ENCODE measurements at places on chromosomes 1 and 21. TPM values are rescaled to one million over a fixed set of nuclear protein-coding genes. Genes with fewer than 3 reads are reported as not detected.

Gene OR6N1
- total RNA-seq: not detected

DNA sequence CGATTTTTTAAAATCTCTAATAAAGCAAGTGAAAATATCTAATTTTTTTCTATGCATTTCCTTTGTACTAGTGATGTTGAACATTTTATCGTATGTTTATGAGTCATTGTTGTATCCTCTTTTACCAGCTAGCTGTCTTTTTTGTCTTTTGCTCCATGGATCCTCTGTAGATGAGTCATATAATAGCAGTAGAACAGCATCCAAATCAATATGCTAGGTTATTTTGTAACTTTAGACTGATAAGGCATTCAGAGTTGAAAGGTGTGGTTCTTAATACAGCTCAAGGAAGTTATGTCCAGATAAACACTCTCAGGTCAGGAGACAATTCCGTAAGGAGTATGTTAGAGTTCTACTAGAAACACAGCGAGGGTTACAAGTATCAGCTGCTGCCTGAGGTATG, 31.9 kb downstream of the MAP10 start:
- DNase-seq: peak; percentile 59

Gene MATN1
- total RNA-seq: 0.20 TPM

DNA sequence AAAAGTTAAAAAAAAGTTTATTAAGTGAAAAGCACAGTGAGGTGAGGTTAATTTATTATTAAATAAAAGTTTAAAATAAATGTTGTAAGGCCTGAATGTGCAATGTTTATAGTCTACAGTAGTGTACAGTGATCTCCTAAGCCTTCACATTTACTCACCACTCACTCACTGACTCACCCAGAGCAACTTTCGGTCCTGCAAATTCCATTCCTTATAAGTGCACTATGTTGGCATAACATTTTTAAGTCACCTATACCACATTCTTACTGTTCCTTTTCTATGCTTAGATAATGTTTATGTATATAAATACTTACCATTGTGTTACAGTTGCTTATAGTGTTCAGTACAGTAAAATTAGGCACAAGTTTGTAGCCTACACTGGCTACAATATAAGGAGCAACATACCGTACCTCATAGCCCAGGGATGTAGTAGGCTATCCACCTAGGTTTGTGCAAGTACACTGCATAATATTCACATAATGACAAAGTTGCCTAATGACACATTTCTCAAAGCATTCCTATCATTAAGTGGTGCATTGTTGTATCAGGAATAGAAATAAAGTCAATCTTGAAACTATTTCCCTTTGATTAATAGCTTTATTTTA, 426.5 kb upstream of the BRINP3 start:
- DNase-seq: no peak

GRCh38 chr1:233518344-233518743, 95.6 kb upstream of the KCNK1 start:
- DNase-seq: peak; percentile 13

Gene HAPLN2
- total RNA-seq: not detected

GRCh38 chr1:36731226-36732014, 248.7 kb upstream of the CSF3R start:
- DNase-seq: no peak

Gene BRDT
- not detected for total RNA-seq

Gene SUSD4
- 0.29 TPM for total RNA-seq

Gene SLAMF8
- total RNA-seq: 1.5 TPM

Gene CCDC185
- not detected for total RNA-seq

DNA sequence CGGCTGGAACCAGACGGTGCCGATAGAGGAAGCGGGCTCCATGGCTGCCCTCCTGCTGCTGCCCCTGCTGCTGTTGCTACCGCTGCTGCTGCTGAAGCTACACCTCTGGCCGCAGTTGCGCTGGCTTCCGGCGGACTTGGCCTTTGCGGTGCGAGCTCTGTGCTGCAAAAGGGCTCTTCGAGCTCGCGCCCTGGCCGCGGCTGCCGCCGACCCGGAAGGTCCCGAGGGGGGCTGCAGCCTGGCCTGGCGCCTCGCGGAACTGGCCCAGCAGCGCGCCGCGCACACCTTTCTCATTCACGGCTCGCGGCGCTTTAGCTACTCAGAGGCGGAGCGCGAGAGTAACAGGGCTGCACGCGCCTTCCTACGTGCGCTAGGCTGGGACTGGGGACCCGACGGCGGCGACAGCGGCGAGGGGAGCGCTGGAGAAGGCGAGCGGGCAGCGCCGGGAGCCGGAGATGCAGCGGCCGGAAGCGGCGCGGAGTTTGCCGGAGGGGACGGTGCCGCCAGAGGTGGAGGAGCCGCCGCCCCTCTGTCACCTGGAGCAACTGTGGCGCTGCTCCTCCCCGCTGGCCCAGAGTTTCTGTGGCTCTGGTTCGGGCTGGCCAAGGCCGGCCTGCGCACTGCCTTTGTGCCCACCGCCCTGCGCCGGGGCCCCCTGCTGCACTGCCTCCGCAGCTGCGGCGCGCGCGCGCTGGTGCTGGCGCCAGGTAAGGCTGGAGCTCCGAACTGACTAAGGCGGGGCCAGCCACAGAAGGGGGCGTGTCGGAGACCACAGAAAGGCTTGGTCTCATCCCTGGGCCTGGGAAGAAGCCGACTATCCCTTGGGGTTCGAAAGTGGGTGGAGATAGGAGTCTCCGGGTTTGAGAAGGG, 486 bp downstream of the SLC27A3 start:
- DNase-seq: peak; percentile 54

Gene BSND
- not detected for total RNA-seq

DNA sequence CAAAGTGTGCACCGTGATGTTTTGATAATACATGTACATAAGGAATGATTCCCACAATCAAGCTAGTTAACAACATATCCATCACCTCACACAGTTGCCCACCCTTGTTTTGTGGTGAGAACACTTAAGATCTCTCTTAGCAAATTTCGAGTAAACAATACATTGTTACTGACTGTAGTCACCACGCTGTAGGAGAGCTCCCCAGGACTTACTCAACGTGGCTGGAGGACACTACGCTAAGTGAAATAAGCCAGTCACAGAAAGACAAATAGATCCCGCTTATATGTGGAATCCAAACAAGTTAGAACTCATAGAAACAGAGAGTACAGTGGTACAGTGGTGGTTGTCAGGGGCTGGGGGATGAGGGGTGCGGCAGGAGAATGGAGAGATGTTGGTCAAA, 24.8 kb downstream of the GPR137B start:
- no peak for DNase-seq

- peak; percentile 72 for DNase-seq
These were observed 34.1 kb downstream of the EXTL2 start for GRCh38 chr1:100860397-100860991.

DNA sequence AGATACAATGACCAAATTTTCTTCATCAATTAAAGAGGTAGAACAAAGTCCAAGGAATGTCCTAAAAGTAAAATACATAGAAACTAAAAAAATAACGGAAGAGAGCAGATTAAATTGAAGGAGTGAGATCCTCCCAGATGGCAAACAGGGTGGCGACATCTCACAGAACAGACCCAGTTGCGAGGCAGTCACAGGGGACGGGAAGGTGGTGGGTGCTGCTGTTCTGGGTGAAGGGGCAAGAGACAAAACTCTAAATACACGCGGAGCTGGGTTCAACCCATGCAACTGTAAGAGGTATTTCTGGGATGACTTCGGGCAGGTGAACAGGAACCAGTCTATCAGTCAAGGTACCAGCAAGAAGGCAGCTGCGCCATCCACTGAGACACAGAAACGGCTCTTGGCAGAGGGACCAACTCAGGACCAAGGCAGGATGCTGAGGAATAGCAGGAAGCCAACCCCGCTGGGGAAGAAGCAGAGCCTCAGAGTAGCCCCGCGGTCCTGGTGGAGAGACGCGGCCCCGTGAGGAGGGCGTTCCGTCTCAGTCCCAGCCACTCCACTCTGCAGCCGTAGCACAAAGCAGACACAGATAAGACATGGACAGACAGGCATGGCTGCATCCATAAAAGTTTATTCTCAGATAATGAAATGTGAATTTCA, 32.2 kb downstream of the WDR4 start:
- no peak for DNase-seq

Gene ELOA
- 57.0 TPM for total RNA-seq

DNA sequence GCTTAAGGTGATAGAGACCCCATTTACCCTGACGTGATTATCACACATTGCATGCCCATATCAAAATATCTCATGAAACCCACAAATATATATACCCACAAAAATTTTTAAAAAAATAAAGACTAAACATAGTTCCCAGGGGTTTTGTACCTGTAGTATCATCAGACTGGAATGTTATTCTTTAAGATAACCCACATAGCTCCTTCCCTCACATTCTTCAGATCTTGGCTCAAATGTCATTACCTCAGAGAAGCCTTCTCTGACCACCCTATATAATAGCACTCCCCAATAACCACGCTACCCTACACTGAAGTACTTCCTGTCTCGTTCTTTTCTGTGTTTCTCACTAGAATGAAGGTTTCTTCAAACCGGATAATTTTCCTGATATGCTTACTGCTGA, 138.3 kb upstream of the SNX7 start:
- DNase-seq: no peak

Gene TMEM222
- 47.8 TPM for total RNA-seq

DNA sequence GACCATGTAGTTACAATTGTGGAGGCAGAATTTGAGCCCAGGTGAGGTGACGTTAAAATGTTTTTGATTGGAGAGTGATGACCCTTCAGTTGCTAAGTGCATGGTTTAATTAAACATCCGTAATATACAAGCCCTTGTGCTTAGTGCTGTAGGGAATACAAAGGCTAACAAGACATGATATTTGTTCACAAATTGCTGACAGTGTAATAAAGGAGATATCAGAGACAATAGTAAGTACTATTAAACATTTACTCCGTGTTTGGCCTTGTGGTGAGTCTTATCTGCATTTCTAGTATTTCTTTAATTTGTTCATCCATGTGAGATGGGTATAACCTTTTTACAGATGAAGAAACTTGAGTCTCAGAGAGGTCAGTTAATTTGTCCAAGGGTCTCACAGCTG, 37.9 kb downstream of the RLF start:
- DNase-seq: no peak

GRCh38 chr1:3894626-3895278, 5.3 kb downstream of the C1orf174 start:
- no peak for DNase-seq

DNA sequence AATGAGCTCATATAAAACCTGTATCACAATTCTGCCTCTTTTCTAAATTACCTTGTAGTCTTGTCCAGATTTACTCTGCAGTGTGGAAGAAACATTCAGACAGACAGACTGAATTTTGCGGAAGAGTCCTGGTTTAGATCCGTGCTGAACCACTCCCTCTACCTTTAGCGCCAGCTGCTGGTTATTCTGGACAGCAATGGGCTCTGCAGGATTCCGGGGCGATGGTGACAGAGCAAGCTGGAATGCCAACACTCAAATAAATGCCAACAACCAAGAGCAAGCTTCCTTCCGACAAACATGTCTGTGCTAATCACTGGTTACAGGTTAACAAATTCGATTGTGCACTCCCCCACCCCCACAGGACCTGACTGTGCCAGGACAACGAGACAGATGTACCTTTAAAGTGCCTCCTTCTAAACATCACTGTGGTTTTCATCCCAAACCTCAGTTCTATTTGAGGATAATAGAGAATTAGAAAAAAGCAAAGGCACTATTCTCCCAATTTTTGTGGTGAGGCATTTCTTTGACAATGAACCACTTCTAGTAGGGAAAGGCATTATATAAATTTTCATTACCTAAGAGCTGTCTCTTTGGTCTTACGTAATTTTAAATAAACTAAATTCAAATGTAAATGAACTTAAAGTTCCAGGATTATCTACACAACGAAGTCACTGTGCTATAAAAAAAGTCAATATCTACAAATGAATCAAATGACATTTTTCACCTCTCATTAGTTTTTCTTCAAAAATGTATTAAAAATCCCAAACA, 90.4 kb downstream of the INTS7 start:
- no peak for DNase-seq

GRCh38 chr1:245879091-245879490, 628.0 kb downstream of the SMYD3 start:
- DNase-seq: no peak

Gene SLC26A9
- total RNA-seq: not detected

DNA sequence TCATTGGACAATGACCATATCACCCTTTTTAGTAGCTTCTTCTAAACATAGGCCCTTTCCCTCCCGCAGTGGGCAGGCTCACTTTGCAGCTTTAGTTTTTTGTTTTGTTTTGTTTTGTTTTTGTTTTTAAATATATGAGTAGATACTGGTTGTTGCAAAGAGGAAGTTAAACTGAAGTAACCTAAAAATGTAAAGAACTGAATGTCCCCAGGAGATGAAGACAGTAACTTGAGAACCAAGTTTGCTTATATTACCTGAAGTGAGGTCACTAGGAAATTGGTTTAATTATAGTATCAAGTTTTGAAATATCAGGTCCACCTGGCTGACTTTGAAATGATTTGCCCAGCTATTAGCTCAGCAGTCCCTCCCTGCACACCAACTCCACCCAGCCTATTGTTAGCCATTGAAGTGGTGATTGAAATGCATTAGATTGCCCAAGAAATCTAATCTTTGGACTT, 18.2 kb downstream of the SMAP2 start:
- DNase-seq: no peak

Gene ERICH3
- 0.72 TPM for total RNA-seq

GRCh38 chr1:173176246-173176645, 30.9 kb downstream of the TNFSF4 start:
- no peak for DNase-seq

- no peak for DNase-seq
These were observed 43.7 kb downstream of the CDK18 start for GRCh38 chr1:205547936-205548827.

- DNase-seq: no peak
These were observed 72.6 kb upstream of the HMGB4 start for GRCh38 chr1:33791251-33791650.

DNA sequence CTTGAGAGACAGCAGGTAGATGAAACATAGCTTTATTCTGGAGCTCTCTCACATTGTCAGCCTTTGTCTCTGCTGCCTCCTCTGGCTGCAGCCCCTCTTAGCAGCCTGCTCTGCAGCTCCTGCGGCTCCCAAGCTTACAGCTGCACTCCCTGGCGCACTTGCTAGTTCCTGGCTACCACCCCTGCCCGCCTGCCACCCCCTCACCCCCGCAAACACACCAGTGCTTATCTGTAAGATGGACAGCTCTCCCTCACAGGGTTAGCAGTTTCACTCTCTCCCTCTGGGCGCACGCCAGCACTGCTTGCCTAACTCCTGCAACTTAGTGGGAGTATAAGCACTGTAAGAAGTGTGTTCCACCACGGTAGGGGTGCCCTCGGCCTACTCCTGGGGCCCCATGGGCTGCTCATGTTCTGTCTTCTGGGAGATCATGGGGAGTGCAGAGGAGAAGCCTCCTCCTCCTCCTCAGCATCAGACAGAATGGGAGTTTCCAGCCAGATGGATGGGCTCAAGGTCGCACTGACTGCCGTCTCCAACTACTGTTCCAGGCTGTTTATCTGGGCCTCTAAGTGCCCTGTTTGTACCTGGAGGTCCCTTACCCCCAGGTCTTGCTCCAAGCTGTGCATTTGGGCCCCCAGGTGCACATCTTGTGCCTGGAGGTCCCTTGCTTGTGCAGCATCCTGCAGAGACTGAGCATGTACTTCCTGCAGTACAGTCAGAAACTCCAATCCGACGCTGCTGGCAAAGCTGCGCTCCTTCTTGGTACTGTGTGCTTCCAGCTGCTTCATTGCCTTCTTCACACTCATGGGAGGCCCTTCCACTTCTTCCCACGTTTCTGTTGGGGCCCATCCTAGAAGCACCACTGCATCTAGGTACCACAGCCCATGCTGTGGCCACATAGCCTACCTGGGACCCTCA, 1388.1 kb downstream of the AMY1C start:
- DNase-seq: no peak
